ENCODE measurements at places on chromosomes 5 and 9.

DNA sequence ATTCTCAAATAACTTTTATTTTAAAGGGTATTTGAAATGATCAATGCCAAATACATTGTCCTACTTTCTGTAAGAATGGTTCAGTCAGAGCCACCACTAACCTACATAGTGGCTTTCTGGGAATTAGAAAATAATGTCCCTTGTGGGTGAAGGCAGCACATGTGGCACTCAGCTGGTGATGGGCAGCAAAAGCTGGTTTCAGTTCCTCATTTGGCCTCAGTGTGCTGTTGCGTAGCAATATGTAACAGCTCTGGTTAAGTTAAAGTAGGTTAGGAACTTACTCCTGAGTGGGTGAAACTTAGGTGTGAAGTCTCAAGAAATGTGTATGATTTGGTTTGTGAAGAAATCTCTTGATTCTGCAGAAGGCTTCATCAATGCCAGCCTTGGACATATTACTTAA is 99.6 kb upstream of the SPEF2 start:
- no peak for DNase-seq

DNA sequence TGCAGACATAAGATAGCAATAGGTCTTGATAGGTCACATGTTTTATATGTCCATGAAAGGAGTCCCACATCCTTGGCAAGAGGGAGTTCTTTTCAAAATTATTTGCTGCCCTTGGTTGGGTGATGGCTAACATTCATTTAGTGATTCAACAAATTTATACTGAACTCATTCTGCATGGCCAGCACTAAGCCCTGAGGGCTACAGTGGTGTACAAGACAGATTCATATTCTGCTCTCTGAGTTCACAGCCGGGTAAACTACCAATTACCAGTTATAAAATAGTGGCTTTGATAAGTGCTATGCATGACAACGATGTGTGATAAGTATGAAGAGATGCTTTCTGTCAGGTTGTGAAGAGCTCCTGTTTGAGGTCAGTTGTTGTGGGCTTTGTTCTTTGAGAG is 340.0 kb downstream of the GABRG2 start:
- DNase-seq = no peak

DNA sequence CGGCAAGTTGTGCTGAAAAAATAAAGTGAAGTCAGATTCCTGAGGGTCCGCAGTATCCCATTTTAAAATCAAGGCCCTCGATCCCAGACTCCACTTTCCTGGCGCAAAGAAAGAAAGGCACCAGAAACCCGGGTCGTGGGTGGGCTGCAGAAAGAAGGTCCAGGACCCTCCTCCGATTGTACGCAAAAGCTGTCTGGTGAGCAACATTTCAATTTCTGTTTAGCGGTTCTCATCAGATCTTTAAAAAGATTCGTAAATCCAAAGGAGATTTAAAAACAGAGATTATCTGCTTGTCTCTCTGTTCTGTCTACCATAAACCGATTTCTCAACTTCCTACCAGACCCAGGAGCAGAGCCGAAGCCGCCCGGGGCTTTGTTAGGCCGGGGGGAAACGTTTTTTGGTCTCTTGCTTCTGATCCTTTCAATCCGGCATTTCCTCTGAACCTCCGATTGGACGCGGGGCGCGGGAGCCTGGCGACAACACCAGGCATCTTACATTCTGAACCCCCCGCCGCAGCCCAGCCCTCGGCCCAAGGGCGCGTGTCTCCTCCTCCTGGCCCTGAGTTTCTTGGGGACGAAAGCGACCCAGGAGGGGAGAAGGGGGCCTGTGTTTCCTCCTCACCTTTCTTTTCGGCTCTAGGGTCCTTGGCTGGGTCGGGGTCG is 746 bp downstream of the NKX2-5 start:
- DNase-seq = no peak

DNA sequence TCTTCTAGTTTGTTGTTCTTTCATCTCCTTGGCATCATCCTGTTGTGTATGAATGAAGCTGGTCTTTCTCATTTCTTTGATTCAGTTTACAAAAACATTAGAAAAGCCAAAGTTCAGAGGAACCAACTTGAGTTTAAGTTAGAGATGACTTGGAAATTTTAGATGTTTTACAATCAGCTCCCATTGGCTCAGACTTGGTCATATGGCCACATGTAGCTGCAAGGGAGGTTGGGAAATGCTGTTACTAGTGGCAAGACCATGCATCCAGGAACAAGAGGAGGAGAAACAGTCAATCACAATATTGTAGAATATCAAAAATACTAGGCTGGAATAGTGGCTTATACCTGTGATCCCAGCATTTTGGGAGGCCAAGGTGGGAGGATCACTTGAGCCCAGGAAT is 19.5 kb downstream of the CARD6 start:
- DNase-seq = no peak

- DNase-seq = no peak
Observed at GRCh38 chr5:50967563-50968355, 301.3 kb downstream of the PARP8 start.
